ENCODE measurements at places on chromosomes 1 and 21.
A peak's percentile ranks its signal among the peaks of the same experiment; 100 is the strongest.

- no peak for DNase-seq
Observed at GRCh38 chr21:26842300-26842699, 2.9 kb downstream of the ADAMTS1 start.

DNA sequence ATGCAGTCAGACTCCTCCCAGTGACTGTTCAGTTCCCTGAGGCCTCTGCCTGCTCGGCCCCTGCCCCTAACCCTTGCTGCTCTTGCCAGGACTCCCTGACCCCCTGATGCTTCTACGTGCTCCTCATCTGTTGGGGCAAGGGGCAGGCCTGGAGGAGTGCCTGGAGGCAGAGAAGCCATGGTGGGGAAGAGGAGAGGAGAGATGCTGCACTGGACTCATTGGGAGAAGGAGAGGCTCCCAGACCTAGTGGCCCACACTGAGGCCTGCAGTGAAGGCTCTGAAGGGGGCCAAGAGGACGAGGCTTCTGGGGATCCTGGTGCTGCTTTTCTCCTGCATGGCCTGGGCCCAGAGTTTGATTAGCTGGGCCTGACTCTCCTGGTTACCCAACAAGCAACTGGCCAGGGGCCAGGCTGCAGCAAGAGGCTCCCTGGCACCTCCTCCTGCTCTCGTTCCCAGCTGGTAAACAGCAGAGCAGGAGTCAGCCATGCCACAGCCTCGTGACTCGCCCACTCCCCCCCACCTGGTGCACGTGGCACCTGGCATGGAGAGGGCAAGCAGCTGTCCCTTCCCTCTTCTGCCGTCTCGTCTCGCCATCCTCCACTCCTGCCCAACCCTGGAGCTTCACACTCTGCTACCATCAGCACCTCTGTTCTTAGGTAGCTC lies 847 bp upstream of the RORC start:
- no peak for DNase-seq

DNA sequence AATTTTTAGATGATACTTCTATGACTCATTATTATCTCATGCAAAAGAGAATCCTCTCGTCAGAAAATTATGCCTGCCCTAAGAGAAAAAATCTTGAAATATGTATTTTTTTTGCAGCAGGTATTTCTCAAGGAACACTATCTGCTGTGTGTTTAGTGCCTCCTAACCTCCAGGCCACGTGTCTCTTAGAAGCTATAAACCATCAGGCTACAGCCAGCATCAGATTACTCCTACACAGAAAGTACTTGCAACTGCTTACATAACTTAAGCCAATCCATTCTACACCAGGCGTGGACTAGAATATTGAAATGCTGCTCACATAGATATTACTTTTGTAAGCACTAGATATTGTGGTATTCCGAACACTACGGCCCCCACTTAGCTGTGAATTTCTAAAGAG lies 933.4 kb downstream of the PLA2G4A start:
- no peak for DNase-seq

GRCh38 chr1:169610108-169610507 lies 19.8 kb downstream of the SELP start:
- no peak for DNase-seq

GRCh38 chr1:43686801-43687200 lies 20.5 kb upstream of the ST3GAL3 start:
- DNase-seq: no peak

DNA sequence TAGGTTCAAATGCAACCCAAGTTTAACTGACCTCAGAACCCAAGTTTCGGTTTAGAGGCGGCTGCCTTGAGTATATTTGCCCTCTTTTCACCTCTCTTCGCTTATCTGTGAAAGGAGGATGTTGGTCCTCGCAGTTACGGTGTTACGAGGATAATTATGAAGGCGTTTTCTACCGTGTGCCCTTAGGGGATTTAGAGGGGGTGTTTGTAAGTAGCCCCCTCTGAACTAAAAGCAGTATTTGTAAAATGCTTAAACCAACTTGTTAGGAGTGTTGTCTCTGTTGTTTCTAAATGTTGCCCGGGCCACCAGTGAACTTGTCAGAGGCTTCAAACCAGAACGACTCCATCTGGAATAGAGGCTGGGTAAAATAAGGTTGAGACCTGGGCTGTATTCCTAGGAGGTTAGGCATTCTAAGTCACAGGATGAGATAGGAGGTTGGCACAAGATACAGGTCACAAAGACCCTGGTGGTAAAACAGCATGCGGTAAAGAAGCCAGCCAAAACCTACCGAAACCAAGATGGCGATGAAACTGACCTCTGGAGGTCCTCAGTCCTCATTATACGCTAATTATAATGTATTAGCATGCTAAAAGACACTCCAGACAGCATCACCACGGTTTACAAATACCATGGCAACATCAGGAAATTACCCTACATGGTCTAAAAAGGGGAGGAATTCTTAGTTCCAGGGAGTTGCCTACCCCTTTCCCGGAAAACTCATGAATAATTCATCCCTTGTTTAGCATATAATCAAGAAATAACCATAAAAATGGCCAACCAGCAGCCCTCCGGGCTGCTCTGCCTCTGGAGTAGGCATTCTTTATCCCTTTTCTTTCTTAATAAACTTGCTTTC lies 1.0 kb upstream of the PSRC1 start:
- DNase-seq: no peak

DNA sequence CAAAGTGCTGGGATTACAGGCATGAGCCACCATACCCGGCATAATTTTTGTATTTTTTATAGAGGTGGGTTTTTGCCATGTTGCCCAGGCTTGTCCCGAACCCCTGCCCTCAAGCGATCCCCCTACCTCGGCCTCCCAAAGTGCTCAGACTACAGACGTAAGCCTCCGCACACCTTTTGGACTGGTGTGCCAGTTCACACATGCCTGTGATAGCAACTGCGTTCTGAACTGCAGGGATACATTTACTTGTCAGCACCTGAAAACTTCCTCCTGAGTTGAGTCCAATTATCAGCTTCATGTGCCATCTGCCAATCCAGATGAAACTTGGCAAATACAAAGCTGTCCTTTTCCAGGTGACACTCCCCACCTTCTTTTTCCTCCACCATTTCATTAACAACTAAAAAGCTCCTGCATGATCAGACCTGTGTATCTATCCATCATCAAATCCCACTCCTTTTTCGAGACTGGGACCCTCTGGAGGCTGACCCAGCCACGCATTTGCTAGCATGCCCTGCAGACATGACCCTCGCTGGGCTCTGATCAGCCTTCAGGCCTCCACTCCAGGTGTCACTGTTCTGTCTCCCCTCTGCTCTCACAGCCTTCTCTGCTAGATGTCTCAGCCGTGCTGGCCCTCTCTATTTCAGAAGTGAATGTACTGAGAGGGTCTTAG lies 2.1 kb upstream of the DEGS1 start:
- DNase-seq: no peak

DNA sequence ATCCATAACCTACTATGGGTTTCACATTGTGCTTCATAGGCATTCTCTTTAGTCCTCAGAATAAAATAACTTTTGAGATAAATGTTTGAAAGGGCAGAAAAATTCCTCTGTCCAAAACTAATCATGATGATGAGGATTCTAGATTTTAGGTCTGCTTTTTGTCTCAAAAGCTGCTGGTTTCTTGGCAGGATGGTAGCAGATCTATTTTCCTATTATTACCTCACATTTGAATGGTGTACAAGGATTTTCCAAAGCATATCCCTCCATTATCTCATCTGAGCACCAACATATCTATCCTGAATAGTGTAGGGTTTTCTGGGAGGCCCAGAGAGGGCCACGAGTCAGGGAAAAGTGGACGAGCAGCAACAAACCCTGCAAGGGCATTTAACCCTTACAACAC lies 201.9 kb downstream of the PLPP3 start:
- DNase-seq: no peak

- no peak for DNase-seq
Observed at GRCh38 chr1:51558375-51558924, 39.4 kb upstream of the EPS15 start.

DNA sequence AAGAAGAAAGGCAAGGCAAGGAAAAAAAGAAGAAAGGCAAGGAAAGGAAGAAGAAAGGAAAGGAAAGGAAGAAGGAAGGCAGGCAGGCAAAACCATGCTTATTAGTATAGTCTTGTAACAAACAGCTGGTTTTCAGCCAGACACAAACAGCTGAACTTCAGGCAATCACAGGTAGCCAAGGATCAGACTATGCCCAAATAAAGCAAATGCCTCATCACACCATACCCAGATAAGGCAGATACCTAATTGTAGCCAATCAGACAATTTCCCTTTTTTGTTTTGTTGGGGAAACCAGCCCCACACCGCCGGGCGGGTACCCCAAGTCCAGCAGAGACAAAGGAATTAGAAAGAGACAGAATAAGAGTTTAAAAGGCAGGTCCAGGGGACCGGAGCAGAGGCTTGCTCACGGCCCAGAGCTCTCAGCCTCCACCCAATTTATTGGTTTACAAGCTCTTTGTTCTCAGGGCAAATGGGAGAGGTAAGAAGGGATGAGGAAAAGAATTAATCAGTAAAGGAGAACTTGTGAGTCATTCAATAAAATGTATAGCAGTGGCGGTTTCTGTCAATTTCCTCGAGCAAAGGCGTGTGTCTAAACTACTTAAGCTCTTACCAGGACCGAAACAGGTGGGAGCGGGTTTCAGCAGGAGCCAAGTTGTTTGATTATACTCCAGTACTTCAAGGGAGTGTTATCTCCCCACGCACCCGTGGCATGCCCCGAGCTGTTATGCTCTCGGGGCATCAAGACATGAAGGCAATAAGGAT lies 886.8 kb downstream of the KCNT2 start:
- DNase-seq: no peak

DNA sequence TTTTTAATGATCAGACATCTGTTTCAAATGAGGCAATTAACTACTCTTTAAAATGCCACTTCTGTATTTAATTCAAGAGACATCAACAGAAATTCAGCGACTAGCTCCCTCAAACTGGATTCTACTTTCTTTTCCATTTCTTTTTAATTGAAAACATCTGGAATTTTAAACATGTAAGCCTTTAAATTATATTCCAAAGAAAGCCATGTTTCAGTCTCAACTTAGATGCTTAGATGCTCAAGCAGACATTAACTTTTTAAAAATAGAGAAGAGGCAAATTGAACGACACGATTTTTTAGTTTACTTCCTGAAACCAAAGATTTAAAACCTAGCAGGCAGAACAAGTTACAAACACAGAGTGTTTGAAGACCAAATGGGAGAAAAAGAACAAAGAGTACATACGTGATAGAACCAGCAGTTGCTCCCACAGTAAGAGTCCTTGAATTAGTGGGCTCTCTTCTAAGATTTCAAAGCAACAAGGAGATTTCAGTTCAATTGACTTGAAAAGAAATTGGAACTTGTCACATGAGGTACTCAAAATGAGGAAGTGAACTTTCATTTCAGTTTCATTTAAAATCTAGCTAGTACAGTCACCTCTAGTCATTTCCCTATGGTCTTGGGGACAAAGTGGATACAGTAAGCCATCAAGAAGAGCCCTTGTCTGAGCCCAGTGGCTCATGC lies at the start of gene CTSS:
CTSS (minus strand) TSS at position 483 of the 681 bp plus-strand sequence. CDS start 1,015 bp downstream, outside the sequence.
- peak; percentile 97 for DNase-seq

DNA sequence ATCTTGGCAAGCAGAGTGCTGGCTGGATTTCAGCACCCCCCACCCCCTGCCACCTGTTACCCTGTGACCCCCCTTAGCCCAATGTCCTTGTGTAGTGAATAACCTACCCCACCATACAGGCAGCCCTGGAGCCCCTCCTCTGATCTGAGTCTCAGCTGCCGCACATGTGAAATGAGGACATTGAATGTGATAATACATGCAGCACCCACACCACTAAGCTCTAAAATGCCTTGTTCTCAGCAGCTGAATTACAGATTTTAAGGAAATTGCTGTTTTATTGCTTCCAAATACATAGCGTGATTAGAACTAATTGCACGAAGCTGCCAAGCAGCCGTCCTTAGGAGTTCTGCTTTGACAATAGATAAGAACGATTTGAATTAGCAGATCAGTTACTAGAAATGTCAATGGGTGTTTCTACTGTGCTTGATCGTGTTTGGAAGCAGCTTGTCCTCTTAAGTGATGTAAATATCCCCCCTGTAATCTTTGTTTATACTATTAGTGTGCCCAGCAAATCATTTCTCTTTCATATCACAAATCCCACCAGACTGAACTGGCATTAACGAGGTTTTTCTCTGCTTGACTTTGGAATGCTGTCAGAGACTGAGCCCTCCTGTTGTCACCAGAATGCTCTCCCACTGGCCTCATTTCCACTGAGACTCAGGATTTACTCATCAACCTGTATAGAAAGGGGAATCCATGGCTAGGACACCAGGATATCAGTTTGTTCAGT lies 4.9 kb downstream of the SLAMF8 start:
- no peak for DNase-seq

- DNase-seq: no peak
Observed at GRCh38 chr1:14791654-14792053, 193.2 kb downstream of the KAZN start.

- DNase-seq: no peak
Observed at GRCh38 chr1:179322557-179322956, 29.0 kb downstream of the SOAT1 start.

DNA sequence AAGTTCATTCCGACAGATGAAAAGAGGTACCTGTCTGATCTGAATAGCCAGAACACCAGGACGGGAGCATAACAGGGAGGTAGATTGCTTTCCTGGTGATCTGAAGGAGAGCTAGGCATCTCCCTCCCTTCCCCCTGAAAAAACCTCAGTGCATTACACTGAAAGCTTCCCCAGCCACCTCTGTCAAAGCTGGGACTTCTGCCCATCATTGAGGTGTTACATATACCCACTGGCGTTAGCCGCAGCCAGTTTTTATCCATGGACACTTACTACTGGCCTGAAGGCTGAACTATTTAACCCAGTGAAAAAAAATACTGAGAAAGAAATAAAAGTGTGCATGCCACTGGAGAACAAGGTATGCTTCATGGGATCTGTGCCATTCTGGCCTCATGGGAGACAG lies 568.3 kb upstream of the ADAMTS5 start:
- DNase-seq: no peak

DNA sequence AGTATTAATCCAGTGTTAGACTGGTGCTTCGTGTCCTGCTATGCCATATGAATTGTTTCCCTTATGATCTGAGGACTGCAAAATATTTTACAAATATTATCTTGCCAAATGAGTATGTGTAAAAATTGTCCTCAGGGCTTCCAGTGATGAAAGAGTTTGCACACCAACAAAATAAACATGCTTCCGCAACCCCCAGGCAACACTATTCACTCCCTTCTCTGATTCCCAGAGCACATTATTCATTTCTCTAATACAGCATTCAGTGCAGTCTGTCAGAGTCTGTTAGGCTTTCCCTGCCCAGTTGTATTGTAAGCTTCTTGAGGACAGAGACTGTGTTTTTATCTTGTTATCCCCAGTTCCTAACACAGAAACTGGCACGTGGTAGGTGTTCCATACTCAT lies 409.9 kb upstream of the C1orf87 start:
- no peak for DNase-seq

- no peak for DNase-seq
Observed at GRCh38 chr1:221965252-221965651, 223.4 kb upstream of the DUSP10 start.

- no peak for DNase-seq
Observed at GRCh38 chr1:171292799-171293198, 21.2 kb upstream of the FMO4 start.

DNA sequence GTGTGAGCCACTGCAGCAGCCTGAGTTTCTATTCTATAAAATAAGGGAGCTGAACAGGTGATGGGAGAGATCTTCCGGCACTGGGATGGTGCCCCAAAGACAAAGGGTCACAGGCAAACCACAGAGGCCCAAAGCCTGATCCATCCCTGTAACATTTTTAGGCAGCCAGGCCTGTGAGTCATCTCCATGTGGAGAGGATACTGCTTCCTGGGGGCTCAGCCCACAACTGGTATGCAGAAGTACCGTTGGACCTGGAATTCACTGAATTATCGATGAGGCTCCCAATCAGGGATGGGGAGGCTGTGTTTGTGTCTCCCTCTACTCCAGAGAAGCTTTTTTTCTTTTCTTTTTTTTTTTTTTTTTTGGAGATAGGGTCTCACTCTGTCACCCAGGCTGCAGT lies 48.8 kb upstream of the WASF2 start:
- DNase-seq: peak; percentile 68

Measured in MV-4-11 (cell line).